ENCODE measurements at places on chromosomes 7 and 10.

GRCh38 chr7:114073701-114074100 is 154.9 kb upstream of the PPP1R3A start:
- H3K36me3 ChIP-seq: no peaks in the 10 kb centered on the region
- no peak for DNase-seq
- H3K27ac ChIP-seq: no peak overlapping the region

DNA sequence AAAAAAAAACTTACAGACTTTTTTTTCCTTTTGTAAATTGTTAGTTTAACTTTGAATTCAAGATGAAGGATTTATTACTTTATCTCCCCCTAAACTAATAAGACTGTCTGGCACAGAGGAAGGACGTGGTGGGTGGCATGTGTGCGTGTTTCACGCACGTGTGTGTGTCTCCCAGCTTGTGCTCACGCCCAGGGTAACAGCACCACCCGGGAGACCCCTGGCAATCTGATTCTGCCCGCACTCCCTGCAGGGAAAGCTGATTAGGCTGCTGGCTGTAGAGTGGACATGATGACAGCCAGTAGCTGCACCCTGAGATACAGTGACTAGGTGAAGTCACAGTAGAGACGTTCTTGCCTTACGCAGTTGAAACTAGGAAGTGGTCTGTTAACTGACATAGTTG is 25.3 kb downstream of the WIPI2 start:
- H3K36me3 ChIP-seq: peaks cover 69% of the 10 kb centered on the region
- H3K4me3 ChIP-seq: no peak overlapping the region
- H3K4me1 ChIP-seq: no peaks in the 10 kb centered on the region
- H3K27me3 ChIP-seq: no peaks in the 10 kb centered on the region
- no peak overlapping the region for H3K27ac ChIP-seq

DNA sequence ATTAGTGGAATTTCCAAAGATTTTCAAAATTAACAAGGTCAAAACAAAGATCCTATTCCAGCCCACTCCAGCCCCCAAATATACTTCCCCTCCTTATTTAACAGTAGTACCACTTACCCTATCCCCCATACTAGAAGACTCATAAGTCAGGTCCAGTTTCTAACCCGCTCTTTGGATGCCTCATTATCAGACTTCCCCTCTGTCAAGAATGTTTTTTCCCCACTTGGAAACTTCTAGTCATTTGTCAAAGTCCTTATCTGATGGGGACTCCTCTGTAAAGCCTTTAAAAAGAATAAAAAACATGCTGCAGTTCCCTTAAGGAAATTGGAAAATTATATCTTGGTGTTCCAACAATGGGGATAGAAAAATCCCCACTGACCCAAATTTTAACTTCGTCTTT is 70.1 kb downstream of the IMMP2L start:
- no peaks in the 10 kb centered on the region for H3K36me3 ChIP-seq
- H3K4me1 ChIP-seq: no peaks in the 10 kb centered on the region
- no peaks in the 10 kb centered on the region for H3K27me3 ChIP-seq
- no peak overlapping the region for H3K27ac ChIP-seq
- H3K4me3 ChIP-seq: no peak overlapping the region

- no peaks in the 10 kb centered on the region for H3K4me1 ChIP-seq
- no peak for DNase-seq
- peaks cover 27% of the 10 kb centered on the region for H3K27me3 ChIP-seq
- H3K36me3 ChIP-seq: no peaks in the 10 kb centered on the region
Measured at GRCh38 chr10:49285232-49285631, 13.7 kb upstream of the C10orf71 start.

- H3K27ac ChIP-seq: no peak overlapping the region
- DNase-seq: peak; percentile 96
- H3K27me3 ChIP-seq: no peaks in the 10 kb centered on the region
Measured at GRCh38 chr7:41579961-41580935, 122.6 kb downstream of the INHBA start.

DNA sequence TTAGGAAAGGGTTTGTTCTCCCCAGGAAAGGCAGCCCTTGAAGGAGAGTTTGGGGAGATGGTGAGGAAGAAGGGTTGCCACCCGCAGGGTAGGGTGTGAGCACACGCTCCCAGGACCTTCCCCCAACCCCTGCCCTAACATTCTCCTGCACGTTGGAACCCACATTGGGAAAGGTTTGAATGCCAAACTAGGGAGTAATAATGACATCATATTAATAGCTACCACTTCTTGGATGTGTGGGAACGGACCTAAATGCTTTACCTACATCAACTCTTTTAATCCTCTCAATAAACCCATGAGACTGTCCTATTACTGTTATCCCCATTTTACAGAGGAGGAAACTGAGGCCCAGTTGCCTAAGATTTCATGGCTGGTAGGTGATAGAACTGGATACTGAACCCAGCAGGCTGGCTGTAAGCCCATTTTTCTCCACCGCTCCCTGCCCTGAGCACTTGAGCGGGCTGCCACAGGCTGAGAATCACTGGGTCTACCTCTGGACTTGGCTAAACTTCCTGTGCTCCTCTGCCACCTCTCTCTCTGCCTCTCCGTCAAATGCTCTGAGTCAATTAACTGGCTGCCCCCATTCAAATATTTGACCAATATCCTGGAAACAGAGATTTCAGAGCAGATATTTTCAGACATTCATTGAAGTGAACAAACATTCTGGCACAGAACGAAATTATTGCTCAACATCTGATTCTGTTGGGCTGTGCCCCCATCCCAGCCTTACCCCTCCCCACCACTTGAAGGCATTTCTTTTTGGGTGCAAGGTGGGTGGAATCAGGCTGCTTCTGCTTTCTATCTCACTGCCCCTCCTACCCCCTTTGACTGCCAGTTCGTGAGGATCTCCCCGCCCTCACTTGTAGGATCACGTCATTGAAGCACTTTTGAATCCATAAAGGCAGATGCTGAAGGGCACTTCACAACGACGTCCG is 129.7 kb downstream of the C10orf105 start:
- DNase-seq: no peak
- H3K27me3 ChIP-seq: peaks cover 36% of the 10 kb centered on the region
- H3K36me3 ChIP-seq: no peaks in the 10 kb centered on the region
- no peaks in the 10 kb centered on the region for H3K4me1 ChIP-seq
- no peak overlapping the region for H3K4me3 ChIP-seq

- H3K4me1 ChIP-seq: no peaks in the 10 kb centered on the region
- no peaks in the 10 kb centered on the region for H3K36me3 ChIP-seq
- no peaks in the 10 kb centered on the region for H3K27me3 ChIP-seq
- H3K27ac ChIP-seq: no peak overlapping the region
- H3K4me3 ChIP-seq: no peak overlapping the region
Measured at GRCh38 chr7:31775556-31775955, 88.5 kb downstream of the PPP1R17 start.

Measured in IMR-90 (cell line).